SK-N-MC (cell line): ENCODE measurements at places on chromosomes 3 and 15.

DNA sequence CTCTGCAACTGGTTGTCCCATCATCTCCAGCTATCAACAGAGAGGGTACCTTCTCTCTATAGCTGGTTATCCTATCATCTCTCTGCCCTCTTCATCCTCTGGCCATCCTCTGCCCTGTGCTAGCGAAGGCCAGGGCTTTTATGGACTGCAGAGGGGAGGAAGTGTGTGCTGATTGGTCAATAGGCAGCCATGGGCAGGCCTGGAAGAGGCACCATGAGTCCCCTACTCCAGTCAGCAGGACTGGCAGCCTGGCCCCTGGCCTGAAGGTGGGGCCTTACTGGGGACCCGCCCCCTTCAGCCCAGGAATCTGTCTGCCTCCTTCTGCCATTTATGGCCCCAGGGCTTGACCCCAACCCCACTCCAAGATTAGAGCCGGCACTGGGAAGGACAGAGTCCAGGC, 10.4 kb upstream of the TRIM59 start:
- DNase-seq: no peak

DNA sequence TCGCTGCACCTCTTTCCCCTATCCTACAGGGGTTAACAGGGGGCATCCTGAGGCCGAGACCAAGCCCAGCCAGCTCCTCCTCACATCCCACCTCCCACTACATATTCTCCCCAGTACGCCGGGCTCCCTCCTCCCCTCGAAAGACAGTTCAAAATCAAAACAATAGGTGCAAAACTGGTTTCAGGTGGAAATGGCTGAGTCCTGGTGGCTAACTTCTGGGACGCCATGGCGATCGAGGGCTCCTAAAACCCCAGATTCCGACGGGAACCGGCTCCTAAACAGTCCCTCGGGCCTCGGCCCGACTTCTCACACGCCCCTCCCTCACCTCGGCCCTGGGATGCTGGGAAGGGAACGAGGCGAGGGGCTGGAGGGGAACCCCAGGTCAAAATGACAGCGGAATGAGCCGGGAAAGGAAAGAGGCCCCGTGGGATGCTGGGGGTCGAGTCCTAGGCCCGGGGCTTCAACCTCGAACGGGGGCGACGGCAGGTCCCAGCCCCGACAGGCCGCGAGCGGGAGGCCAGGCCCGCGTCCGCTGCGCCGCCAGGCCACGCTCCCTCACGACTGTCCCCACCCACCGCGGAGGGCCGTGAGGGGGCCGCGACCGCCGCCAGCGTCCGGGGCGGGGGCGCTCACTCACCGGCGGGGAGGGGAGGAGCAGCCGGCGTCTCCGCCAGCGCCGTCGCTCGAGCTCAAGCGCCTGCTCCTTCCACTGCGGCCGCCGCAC, 492 bp downstream of the TMCC1 start:
- no peak for DNase-seq

GRCh38 chr3:16067837-16068471, 106.5 kb upstream of the GALNT15 start:
- DNase-seq: no peak

DNA sequence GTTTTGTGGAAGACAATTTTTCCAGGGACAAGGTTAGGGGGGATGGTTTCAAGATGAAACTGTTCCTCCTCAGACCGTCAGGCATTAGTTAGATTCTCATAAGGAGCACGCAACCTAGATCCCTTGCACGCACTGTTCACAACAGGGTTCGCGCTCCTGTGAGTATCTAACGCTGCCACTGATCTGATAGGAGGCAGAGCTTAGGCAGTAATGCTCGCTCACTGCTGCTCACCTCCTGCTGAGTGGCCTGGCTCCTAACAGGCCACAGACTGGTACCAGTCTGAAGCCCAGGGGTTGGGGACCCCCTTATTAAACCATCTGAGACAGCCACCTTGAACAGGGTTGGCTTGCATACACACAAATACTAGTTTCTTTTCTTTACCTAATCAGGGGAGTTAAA, 13.5 kb upstream of the IMPG2 start:
- DNase-seq: no peak

DNA sequence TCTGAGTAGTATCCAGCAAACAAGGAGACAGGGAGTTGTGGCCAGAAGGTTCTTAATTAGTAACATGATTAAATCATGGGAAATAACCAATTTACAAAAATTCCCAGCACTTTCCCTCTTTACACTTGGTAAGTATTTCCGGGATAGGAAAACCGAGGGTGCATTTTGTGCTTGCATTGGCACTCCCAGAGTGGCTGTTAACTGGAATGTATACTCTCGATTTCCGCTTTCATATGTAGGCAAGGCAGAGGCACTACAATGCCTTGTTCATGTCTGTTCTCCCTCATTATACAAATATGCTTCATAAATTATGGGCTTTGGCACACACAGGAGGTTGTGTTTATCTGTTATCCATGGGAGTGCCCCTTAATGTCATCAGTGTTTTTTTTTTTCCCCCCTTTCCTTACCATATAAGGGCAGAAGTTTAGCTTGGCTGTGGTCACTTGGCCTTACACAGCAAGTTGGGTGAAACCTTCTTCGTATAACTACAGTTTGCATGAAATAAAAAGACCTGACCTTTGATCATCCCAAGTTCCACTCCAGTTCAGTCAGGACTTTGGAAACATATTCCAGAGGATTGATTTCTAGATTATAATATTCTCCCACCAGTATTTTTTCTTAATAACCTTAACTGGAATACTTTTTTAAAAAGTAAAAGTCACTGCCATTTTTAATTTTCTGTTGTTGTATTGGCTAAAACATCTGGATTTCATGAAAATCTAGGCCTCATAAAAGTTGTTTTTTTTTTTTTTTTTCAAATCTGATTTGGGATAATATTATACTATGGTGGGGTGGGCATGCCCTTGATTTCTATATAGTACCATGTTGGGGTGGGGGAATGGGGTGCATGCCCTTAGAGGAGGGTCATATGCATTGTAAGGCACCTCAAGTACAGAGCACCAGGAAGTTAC, 8.9 kb downstream of the TPM1 start:
- peak; percentile 85 for DNase-seq

- no peak for DNase-seq
These were observed 1.9 kb downstream of the GOLIM4 start for GRCh38 chr3:168093790-168094189.

GRCh38 chr15:70453238-70453637, 310.1 kb downstream of the UACA start:
- DNase-seq: no peak

GRCh38 chr3:77687545-77687944, 647.6 kb downstream of the ROBO2 start:
- DNase-seq: no peak

DNA sequence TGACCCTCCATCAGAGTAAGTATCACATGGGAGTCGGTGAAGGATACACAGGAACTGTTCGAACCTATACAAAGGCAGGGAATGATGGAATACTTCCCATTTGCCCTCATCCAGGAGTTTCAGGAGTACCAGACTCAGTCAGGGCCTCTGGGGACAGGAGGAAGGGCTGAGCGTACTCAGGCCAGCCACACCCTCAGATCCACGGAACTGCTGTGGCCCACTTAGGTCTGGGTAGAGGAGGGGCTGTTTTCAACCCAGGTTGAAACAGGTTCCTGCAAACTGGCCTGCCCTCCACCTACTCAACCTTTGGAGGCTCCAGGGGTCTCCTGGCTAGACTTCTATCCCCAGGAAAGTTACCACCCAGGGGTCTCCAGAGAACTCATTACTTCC, 6.7 kb upstream of the IGDCC3 start:
- DNase-seq: no peak

GRCh38 chr15:83930392-83931212, 276.7 kb downstream of the ADAMTSL3 start:
- no peak for DNase-seq

DNA sequence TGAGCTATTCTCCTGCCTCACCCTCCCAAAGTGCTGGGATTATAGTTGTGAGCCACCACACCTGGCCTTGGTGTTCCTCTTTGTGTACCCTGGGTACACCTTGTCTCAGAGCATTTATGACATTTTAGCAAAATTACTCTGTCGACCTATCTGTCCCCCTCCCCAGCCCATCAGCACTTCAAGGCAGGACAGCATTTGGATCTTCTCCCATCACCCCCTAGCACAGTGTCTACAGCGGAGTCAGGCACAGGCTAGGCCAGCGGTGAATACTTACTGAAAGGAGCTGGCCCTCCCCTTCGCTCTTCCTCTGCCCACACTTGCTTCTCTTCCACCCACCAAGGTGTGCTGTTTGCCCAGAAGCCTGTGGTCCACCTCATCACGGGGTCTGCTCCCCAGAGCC, 20.4 kb upstream of the CLK3 start:
- no peak for DNase-seq

GRCh38 chr15:27820722-27821121, 278.4 kb downstream of the OCA2 start:
- no peak for DNase-seq

DNA sequence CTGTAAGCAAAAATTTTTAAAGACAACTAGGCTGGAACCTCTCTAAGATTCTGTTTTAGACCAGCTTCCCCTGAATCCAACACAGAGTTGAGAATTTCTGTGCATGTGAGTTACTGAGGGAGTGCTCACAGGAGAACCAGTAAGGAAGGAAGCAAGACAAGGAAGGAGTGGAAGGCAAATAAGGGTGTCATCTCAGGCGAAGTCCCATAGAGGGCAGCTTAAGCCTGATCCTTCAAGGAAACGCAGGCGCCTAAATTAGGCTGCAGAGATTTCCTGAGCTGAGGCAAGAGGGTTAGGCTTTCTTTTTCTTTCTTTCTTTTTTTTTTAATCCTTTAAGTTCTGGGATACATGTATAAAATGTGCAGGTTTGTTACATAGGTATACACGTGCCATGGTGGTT, 36.2 kb upstream of the COL6A6 start:
- DNase-seq: no peak

- no peak for DNase-seq
These were observed 31.9 kb downstream of the CMTM7 start for GRCh38 chr3:32423534-32423933.

DNA sequence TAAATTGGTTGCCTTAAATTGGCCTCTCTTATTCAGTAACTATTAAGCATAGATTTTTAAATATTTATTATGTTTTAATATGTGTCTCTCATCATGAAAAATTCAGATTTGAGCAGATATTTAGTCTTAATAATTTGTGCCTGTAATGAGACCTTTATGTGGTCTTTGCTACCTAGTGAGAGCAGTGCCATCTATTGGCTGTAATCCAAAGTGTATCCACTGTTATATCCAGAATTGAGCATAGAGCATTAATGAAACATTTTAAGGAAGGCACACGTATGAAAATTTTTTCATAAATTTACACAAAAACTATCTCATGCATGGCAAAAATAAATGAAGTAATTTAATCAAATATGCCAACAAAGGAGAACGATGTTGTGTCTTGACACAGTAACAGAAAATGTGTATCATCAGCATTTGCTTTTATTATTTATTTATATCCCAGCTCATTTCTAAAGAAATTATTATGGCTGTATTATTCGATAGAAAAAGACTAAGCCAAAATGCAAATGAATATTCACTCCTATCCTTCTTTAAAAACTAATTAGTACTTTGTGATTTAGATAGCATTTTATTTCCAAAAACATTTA, 203.5 kb downstream of the RSRC1 start:
- peak; percentile 40 for DNase-seq

DNA sequence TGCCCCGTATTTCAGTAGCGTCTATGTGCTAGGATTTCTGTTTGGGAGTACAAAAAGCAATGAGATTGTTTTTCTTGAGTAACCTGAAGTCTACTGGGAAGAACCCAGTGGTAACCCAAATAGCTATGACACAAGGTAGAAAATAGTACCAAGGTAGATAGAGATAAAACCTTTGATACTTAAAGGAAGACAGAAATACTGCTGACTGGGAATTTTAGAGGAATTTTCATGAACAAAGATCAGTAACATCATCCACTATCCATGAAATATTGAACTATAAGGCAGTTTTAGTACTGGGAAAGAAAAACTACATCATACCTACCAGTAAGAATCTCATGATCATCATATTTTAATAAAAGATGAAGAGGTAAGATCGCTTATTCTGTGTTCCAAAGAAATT, 489.8 kb downstream of the LPP start:
- DNase-seq: no peak

GRCh38 chr3:20323307-20323927, 137.4 kb upstream of the SGO1 start:
- no peak for DNase-seq

GRCh38 chr3:160374472-160374871, 24.6 kb downstream of the IFT80 start:
- DNase-seq: no peak

- DNase-seq: no peak
These were observed 747.3 kb downstream of the CADM2 start for GRCh38 chr3:85706130-85706529.

DNA sequence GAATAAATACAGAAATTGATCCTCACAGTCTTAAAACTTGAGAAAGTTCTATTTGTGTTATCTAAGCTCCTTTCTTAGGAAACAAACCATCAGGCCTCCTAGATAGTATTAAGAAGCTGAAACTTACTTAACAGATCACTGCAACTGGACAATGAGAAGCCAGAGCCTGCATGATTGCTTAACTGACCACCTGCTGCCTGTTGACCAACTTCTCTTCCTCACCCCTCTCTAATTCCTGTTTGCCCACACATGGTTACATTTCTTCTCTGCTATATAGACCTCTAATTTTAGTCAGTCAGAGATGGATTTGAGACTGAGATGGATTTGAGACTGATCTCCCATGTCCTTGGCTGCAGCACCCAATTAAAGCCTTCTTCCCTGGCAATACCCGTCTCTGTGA, 13.5 kb downstream of the CCPG1 start:
- no peak for DNase-seq

- no peak for DNase-seq
These were observed 15.1 kb upstream of the SEC13 start for GRCh38 chr3:10335871-10336622.

DNA sequence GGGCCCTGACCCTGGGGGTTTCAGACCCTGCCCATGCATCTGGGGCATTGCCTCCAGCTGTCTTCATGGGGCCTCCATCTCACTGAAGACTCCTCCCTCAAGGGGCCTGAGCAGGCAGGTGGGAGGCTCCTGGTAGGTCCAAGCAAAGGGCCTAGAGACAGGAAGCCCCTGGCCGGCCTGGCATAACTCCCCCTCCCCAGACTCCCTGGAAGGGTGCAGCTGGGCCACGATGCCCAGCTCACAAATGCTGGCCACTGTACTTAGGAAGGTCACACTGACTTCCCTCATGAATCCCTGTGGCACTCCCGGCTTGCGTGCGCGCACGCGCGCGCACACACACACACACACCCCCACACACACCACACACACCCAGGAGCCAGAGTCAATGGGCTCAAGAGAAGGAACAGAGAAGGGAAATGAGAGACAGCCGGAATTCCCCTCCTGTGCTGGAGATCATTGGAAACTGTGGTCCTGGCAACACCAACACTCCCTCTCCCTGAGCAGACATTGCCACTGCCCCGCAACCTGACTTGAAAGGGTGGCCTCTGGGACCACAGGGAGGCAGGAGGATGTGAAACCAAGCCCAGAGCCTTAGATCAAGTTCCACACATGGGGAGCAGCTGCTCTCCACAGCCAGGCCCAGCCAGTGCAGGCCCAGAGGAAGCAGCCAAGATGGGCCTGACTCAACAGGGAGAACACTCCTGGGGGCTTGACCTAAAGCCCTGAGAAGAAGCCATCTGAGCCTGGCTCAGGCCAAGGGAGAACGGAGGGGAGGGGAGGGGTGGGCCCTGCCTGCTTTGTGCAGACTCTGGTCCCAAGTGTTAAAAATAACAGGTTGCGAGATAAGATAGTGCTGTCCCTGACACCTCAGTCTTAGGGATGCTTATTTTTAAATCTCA, 69.7 kb downstream of the SCN5A start:
- no peak for DNase-seq
